ENCODE measurements at places on chromosomes 3 and 15.

GRCh38 chr3:98728672-98729071 is 34.5 kb upstream of the ST3GAL6 start:
- no peak for DNase-seq

DNA sequence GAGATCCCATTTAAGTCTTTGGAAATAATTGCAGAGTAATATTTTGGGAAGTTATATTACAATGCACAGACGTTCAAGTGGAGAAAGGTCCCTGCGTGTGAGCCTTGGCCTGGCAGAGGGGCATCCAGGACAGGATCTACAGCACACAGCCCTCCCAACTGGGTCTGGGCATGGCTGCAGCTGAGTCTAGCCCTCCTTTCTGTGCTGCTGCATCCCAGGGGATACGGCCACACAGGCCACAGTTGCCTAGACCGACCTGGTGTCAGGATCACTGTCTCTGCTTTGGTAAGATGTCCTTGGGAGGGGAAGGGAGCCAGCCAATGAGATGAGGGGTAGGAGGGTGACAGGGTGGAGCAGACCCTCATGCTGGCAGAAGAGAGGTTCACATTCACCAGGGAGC is 46.1 kb downstream of the APBA2 start:
- no peak for DNase-seq

- no peak for DNase-seq
Measured at GRCh38 chr15:52037889-52038505, 19.0 kb downstream of the MAPK6 start.

GRCh38 chr3:4756855-4757574 is 222.2 kb upstream of the BHLHE40 start:
- DNase-seq: peak; percentile 8

- peak; percentile 74 for DNase-seq
Measured at GRCh38 chr3:129336093-129336706, 57.5 kb downstream of the HMCES start.

DNA sequence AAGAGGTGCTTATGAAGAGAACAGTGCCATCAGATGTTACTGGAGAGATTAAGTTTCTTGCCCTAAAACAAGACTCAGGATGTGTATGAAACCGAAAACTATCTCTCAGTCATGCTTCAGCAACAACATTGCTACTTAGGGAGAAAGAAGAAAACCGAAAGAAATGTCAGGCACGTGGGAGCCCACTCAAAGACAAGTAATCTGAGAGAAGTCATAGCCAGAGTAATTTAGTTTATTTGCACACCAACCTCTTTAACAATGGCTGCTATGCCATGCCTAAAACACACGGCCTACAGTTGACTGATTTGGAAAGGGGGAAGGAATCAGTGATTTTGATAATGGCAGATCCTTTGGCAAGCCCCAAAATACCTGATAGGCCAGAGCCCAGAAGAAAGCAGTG is 162.9 kb downstream of the TIGIT start:
- DNase-seq: no peak

DNA sequence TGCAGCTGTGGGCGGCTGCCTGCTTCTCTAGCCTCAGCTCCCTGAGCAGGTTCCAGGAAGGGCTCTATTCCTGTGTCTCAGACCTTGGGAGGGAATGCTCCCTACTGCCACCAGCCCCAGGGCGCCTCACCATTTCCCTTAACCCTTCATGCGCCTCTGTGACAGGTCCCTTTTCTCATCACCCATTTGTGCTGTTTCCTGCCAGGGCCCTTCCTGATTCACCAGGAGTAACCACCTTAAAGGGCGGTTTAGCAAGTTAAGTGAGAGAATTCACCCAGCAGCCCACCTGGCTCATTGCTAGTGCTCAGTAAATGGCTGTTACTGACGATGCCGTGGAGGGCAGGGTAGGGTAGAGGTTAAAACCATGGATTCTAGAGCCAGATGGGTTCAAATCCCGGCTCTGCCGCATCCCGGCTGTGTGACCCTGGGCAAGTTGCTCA is 87.8 kb downstream of the WNT7A start:
- no peak for DNase-seq

DNA sequence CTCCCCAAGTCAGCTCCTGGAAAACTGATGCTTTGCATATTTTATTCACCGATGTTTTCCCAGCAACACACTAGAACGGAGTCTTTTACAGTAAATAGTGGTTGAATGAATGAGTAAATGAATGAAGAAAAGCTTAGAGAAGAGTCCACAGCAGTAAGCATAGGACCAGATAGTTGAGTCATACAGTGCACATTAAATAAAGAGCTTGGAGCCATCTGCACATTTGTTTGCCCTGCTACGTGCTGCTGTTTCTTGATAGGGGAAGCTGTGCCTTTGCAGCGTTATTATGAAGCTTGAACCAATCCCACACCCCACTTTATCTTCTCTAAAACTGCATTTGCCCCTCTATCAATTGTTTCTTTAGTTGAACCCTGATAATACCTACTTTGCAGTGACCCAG is 1.2 kb downstream of the FAM98B start:
- peak; percentile 47 for DNase-seq

DNA sequence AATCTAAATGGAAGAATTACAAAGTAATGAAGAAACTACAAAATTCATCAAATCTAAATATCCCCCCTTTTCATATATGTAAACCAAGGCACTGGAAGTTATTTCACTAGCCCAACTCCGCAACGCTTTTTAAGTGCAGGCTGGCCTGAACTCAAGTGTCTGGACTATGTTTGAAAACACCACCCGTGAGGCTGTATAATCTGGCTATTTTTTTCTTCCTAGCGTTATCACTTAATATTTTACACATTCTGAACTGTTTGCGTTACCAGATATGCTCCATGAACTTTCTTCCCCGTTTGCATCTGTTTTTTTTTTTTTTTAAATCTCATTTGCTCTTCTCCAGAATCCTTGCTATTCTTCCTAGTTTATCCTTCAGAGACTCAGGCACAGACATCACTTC is 619.5 kb upstream of the CBLB start:
- DNase-seq: no peak

GRCh38 chr3:185400866-185401265 is 37.9 kb downstream of the MAP3K13 start:
- no peak for DNase-seq

GRCh38 chr3:30826531-30826942 is 67.9 kb downstream of the GADL1 start:
- DNase-seq: no peak

All from DMS53 (cell line).